NCI-H1105 (cell line): ENCODE measurements at places on chromosomes 2 and 18.

GRCh38 chr18:9868857-9869714, 16.7 kb upstream of the TXNDC2 start:
- DNase-seq: no peak

GRCh38 chr2:38830526-38831159, 45.1 kb downstream of the DHX57 start:
- no peak for DNase-seq

GRCh38 chr2:147255812-147256211, 589.0 kb upstream of the ACVR2A start:
- peak; percentile 3 for DNase-seq

DNA sequence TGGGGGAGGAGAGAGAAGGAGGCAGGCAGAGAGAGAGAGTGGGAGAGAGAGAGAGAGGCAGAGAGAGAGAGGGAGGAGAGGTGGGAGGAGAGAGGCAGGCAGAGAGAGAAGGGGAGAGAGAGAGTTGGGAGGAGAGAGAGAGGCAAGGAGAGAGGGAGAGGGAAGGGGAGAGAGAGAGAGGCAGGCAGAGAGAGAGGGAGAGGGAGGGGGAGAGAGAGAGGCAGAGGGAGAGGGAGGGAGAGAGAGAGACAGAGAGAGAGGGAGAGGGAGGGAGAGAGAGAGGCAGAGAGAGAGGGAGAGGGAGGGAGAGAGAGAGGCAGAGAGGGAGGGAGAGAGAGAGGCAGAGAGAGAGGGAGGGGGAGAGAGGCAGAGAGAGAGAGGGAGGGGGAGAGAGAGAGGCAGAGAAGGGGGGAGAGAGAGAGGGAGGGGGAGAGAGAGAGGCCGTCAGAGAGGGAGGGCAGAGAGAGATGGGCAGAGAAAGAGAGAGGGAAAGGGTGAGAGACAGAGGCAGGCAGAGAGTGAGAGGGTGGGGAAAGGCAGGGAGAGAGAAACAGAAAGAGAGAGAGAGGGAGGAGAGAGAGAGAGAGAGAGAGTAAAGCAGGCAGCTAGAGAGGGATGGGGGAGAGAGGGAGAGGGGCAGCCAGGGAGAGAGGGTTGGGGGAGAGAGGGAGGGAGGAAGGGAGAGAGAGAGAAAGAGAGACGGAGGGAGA, 122.2 kb upstream of the PXDN start:
- no peak for DNase-seq

DNA sequence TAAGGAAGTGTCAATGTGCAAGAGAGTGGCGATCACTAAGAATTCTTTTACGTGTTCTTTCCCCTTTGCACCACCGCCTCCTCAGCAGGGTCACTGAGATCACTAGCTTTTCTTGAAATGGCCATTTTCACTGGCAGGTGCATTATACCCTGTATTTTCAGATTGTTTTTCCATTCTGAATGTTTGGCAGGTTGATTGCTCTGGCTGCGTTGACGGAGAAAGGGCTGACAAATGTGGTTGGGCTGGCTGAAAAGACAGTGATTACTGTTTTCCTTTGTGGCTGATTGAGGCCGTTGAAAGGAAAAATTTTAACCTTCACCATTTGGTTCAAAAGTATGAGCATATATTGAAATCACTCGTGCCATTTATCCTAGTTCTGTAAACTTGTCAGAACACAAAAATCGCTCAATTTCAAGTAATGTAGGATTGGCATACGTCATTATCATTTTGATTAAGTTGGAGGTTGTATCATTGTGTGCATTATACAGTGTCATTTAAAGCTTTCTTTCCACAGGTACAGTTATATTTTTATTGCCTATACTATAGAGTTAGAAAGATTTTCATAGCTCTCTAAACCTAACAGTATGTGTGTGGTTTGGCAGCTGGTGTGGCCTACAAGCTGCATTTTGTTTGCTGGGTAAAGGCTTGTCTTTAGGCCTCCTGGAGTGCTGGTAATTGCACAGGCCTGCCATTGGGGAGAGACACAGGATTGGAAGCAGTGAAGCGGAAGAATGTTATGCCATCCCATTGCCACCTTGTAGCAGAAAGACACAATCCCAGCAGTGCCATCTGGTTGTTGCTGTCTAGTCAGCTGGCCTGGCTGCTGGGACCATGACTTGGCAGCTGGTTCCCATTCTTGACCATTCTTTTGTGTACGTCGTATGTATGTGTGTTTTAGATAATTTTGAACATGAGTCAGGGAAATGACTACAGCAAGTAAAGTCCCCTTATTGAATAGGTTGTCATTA, 36.7 kb downstream of the DYNC1I2 start:
- DNase-seq: peak; percentile 70

GRCh38 chr2:3613524-3613905, 18.6 kb downstream of the COLEC11 start:
- DNase-seq: no peak

- no peak for DNase-seq
These were observed 42.4 kb downstream of the TMEM237 start for GRCh38 chr2:201600906-201601305.

DNA sequence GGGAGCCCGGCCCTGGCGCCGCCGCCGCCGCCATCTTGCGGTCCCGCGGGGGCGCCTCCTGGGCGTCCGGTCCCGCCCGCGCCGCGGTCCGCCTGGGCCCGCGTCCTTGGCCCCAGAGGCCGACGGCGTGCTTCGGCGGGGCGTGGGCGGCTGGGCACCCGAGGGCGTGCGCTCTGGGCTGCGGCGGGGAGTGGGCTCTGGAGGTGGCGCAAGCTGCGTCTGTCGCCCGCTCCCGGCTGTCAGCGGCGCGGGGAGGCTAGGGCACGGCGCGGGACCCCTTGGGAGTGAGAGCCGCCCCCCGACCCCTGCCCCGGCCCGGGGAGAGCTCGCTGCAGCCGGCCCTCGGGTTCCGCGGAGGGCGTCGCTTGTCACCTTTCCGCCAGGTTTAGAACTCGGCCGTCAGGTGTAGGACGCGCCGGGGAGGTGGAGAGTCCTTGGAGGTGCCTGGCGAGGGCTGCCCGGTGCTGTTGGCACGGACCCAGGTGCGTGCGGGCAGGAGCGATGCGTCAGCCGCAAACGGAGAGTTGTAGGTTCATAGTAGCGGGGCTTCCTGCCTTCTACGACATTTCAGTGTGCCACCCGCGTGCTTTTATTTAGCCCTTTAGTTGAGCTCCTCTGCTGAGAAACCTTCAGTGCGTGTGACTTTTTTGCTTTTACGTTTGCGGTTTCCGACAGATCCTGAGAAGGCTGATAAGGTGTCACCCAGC, 921 bp downstream of the VAPA start:
- DNase-seq: no peak

DNA sequence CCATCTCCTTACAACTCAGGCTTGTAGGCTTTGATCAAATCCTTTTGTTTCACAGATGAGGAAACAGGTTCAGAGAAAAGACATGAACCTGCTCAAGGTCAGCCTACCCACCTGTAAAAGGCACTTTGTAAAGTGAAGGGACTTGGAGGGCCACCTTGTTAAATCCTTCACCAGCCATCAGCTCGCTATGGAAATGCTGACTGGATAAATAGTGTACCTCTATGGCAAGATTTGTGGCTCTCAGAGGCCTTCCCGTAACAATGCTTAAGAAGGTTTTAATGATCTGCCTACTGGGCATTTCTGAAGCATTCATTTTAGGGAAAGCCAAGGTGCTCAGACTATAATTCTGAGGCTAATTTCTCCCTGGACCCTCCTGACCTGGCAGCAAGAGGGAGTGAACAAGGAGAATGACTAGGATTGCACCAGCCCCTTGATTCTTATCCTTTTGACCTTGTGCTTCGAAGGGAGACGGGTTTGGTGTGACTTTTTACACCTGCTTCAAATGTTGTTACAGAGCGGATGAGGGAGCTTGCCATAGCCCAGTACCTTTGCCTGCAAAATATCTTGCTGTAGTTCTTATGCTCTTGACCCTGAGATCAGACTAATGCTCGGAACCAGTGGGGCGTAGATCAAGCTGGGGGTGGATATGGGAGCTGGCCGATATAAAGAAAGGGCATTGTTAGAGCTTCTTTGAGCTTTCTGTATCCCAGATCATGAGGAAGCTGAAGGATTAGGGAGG, 90.9 kb upstream of the CXCR4 start:
- no peak for DNase-seq

DNA sequence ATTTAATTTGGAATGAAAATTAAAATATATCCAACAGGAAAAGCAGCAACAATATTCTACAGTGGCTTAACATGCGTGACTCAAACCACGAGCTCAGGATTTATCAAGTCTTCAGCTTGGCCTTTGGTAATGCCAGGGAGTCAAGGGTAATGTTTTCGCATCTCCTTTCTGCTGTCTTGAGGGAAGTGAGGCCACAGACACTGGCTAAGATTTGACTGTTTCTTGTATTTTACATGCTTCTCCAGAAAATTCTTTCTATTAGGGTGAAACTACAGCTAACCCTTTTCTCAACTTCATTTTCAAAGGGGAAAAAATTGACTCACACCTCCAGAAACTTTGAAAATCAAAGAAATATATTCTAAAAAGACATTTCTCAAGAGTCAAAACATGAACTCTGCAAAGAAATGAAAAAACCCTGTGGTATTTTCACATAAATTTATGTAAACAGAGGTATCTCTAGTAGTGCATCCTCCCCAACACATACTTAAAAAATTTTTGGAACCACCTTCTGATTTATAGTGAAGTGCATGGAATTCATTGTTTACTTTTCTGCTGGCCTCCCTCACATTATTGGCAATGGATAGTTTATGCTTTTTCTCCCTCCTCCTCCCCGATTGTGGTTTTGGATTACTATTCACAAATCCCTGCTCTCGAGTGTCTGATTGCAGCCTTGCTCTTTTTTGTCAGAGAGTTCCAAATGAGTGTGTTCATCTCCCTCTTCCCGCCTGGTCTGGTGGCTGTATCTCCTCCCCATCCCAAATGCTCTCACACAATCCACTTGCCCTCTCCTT, 48.7 kb downstream of the DPP4 start:
- no peak for DNase-seq

GRCh38 chr18:44765456-44765855, 84.8 kb downstream of the SETBP1 start:
- DNase-seq: no peak

GRCh38 chr2:63378589-63378988, 209.7 kb downstream of the WDPCP start:
- no peak for DNase-seq

DNA sequence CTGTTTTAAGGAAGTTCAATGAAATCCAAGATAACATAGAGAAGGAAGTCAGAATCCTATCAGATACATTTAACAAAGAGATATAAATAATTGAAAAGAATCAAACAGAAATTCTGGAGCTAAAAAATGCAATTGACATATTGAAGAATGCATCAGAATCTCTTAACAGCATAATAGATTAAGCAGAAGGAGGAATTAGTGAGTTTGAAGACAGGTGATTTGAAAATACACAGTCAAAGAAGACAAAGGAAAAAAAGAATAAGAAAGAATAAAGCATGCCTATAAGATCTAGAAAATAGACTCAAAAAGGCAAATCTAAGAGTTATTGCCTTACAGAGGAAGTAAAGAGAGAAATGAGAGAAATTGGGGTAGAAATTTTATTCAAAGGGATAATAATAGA, 204.1 kb downstream of the SS18 start:
- DNase-seq: no peak

GRCh38 chr2:38997781-38998180, 108.1 kb downstream of the ARHGEF33 start:
- DNase-seq: no peak

GRCh38 chr2:50611351-50611871, 420.5 kb downstream of the NRXN1 start:
- no peak for DNase-seq

GRCh38 chr2:190978389-190979053, 35.5 kb downstream of the STAT1 start:
- no peak for DNase-seq

- DNase-seq: no peak
These were observed 5.7 kb upstream of the EFR3B start for GRCh38 chr2:25036221-25036559.

- DNase-seq: no peak
These were observed 104.9 kb upstream of the APCDD1 start for GRCh38 chr18:10349561-10349960.

- no peak for DNase-seq
These were observed 864.0 kb upstream of the FSHR start for GRCh38 chr2:50018292-50018691.

DNA sequence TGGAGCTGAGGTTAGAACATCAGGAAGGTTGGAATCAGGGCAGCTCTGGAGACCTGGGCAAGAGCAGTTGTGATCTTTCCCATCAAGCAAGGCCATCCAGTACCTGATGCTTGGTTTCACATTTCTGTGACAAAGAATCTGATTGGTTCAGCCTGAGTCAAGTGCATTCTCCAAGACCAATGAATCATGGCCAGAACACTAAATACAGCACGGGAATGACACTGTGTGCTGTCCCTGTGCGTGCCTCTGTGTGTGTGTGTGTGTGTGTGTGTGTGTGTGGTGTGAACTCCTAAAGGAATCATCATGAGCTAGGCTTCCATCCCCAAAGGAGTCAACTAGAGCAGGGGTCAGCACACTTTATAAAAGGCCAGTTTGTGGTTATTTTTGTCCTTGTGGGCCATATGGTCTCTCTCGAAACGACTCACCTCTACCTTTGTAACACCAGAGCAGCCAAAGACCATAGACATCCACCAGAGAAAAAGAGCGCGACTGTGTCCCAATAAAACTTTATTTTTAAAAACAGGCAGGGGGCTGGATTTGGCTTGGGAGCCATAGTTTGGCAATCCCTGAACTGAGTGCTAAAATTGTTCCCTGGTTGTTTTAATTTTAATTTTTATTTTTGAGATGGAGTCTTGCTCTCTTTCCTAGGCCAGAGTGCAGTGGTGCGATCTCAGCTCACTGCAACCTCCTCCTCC, 99.7 kb downstream of the INHBB start:
- no peak for DNase-seq

DNA sequence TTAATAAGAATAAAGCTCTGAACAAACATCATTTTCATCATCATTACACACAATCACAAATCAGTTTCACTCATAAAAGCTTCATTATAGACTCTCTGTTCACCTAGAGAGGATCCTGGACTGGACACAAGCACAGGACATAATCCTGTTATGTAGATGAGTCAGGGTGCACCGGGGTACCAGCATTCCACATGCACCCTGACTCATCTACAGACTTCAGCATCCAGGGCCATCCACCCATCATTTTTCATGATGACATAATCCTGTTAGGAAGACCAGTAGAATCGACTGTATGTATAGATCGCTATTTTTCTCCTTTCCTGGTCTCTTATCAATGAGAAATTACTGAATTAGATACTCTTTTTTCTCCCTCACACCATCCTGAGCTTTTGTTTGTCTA, 73.7 kb upstream of the PIK3C3 start:
- DNase-seq: no peak

DNA sequence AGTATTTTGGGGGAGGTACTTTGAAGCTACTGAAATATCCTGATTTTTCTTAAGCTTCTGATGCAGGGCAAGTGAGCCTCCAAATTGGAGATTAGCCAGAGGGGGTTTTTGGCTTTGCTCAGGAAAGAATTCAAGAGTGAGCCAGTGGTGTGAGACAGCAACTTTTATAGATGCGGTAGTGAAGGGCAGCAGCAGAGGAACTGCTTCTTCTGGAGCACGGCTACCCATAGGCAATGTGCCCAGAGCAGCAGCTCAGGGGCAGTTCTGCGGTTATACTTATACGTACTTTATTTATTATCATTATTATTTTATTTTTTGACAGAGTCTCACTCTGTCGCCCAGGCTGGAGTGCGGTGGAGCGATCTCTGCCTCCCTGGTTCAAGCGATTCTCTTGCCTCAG, 19.8 kb upstream of the NT5DC4 start:
- DNase-seq: no peak

GRCh38 chr18:70194227-70194890, 11.1 kb downstream of the RTTN start:
- no peak for DNase-seq
